ENCODE measurements at places on chromosomes 5 and 9.
A peak's percentile ranks its signal among the peaks of the same experiment; 100 is the strongest.

- DNase-seq: no peak
Observed at GRCh38 chr5:172180936-172181335, 7.1 kb downstream of the STK10 start.

DNA sequence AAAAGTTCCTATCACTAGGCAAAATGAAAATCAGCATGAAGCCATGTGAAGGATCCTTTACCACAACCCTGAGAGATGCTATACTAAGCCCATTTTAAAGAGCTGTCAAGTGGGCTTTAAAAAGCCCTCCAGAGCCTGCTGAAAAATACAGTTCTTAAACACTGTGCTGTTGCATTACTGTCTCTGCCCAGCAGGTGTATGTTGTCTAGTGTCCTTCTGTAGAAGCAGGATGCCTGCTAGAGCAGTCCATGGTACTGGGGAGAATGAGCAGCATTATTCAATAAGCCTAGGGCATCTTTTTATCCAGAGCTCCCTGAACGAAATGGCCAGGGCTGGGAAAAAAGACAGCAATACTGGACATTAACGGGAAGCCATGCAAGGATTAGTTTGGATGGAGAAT, 126.2 kb upstream of the PLCXD3 start:
- peak; percentile 4 for DNase-seq

GRCh38 chr5:178106556-178107239, 6.6 kb upstream of the N4BP3 start:
- DNase-seq: no peak

DNA sequence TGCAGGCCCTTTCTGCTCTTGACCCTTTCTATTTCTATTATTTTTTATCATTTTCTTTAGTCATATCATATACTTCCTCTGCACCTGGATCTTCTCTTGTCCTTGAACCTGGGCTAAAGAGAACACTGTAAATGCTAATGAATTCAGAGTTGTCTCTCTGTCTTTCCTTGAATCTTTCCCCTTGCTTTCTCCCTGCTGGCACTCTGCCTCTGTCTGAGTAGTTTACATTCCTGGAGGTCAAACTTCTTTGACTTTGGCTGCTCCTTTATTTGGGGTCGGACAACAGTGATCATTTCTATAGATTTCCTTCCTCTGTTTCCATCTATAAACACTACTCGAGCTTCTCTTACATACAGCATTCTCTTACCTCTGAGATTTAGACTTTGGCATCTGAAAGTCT, 47.1 kb downstream of the IZUMO3 start:
- DNase-seq: no peak

DNA sequence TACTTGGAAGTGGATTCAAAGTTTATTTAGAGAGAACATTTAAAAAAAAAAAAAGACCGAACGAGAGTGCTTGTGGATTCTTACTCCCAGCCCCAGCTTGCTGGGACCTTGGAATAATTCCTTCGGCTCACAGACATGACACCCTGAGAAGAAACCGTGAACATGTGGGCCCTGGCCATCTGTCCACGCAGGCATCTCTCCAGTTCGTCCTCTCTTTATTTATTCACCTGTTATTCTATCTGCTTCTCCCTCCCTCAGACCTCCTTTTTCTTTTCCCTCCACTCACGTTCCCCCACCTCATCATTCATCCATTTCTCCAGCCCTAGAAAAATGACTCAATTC, 93.7 kb upstream of the PHYKPL start:
- no peak for DNase-seq

- DNase-seq: no peak
Observed at GRCh38 chr5:1276930-1277329, 17.9 kb downstream of the TERT start.

DNA sequence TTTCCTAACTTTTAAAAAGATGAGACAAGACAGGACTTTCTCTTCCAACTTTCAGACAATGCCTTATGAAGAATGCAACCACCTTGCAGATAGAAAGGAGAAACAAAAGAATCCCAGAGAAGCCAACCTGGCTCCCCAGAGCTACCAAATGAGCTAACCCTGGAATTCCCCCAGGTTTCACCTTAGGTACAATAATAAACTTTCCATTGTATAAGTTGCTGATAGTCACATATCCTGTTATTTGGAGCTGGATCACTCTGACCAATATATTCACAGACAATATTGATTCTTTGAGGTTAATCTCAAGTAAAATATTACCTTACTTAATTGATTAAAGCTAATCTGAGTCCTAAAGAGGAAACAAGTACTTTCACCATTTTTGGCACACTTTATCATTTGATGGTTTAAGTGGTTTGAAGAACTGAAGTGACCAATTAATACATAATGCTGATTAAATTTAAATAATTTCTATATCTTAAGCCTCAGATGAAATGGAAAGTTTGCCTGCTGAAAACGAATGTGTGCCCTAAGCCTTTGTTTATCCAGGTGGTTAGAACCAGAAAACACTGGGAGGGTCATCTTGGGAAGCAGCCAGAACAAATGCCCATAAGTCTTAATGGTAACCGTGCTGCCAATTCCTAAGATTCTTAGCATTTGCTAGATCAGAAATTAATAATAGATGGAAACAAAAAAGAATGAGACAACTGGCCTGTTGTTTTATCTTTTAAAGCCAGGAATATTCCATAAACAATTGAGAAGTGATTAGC, 159.6 kb upstream of the SLC12A2 start:
- peak; percentile 46 for DNase-seq

DNA sequence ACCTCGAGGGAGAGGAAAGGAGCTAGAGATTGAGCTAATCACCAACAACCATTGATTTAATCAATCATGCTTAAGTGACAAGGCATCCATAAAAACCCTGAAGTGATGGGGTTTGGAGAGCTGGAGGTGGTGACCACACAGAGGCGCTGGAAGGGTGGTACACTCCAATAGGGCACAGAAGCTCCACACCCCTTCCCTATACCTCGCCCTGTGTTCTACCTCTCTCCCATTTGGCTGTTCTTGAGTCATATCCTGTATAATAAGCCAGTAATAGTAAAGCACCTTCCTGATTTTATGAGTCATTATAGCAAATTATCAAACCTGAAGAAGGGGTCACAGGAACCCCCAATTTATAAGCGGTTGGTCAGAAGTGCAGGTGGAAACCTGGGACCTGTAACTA, 18.3 kb downstream of the ACTL7B start:
- DNase-seq: no peak

DNA sequence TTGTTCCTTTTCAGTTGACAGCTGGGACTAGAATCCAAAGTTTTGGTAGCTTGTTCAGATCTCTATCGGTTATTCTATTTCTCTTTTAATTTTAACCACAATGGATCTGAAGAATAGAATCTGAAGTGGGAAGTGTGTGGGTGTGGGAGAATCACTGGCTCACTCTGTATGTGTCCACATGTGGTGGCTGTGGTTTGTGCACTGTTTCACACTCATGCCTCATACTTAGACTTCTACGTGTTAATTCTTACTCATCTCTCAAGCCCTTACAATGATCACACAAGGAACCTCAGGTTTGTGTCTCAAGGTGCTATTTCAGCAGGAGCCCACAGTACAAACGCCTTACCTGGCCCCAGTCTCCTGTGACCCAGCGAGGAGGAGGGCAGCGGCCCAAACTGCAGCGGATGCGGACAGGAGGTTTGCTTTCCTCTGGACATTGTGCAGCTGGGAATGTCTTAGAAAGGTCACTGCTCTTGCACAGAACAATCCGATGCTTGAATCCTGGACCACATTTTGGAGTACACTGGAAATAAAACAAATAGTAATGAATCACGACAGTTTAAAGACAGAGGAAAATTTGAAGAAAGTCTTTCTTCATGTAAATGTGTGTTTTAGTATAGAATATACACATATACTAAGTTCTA, 309.1 kb downstream of the ADAMTS6 start:
- peak; percentile 87 for DNase-seq

- DNase-seq: peak; percentile 69
Observed at GRCh38 chr5:80592105-80592504, 22.0 kb upstream of the ANKRD34B start.

DNA sequence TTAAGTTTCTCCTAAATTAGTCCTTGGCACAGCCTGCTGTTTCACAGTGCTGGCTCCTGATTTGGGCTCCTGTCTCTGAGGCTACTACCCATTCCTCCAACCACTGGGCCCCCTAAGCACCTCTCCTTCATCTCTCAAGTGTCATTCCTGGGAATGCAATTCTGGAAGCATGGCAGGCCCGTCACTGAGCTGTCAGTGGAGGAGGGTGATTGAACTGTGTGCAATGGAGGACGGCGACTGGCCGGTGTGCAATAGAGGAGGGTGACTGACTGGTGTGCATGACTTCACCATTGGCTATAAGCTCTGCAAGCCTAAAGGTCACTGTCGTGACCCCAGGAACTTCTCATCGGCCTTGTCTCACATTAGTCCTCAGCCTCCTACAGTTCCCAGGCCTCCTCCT, 12.4 kb upstream of the IL17B start:
- no peak for DNase-seq

DNA sequence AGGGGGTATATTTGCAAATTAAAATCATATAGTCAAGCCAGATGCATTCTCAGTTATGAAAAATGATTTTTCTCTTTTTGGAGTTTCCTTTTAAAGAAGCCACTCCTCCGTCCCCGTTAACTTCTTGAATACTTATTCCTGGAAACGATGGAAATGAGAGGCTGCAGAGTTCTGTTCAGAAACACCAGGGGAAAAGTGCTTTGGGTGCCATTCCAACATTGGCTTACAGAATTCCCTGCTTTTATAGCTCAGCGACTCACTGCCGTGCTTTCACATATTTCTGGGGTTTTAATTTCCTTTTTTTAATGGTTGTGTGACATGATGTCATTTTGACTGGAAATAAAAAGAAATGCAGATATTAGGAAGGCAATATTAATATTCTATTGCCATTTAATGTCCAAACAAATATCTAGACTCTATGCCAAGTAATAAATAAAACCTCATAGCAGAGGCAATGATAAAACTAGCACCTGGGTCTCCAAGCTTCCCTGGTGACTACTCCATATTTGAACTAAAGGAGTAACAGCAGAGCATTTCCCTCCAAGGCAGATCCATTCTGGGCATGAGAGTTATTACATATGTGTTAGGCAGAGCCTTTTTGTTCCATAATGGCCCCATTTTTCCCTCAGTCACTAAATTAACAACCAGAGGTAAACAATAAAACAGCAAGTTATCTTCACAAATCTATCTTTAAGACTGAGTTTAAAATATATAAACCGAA, 363.4 kb downstream of the EBF1 start:
- DNase-seq: no peak

GRCh38 chr5:179612577-179613459, 10.7 kb downstream of the HNRNPH1 start:
- no peak for DNase-seq

- DNase-seq: no peak
Observed at GRCh38 chr5:177474846-177475562, 1.6 kb upstream of the DBN1 start.

- peak; percentile 79 for DNase-seq
Observed at GRCh38 chr9:36163049-36163785, 6.0 kb upstream of the CCIN start.

DNA sequence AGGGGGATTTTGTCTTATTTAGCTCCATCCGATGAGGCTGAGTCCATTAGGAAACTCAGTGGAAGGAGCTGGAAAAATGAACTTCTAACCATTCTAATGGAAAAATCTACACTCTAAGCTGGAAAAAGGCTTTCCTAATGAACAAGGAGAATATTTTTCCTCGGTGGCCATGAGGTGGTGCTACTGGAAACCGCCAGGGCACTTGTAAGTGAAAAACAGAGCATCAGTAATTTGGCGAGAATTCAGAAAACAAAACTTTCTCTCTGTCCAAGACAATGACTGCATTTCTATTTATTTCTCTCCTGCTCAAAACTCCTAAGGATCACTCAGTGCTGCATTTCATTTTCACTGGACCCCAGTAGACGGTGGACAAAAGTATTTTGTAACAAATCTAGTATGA, 237.6 kb downstream of the TENT4A start:
- no peak for DNase-seq

DNA sequence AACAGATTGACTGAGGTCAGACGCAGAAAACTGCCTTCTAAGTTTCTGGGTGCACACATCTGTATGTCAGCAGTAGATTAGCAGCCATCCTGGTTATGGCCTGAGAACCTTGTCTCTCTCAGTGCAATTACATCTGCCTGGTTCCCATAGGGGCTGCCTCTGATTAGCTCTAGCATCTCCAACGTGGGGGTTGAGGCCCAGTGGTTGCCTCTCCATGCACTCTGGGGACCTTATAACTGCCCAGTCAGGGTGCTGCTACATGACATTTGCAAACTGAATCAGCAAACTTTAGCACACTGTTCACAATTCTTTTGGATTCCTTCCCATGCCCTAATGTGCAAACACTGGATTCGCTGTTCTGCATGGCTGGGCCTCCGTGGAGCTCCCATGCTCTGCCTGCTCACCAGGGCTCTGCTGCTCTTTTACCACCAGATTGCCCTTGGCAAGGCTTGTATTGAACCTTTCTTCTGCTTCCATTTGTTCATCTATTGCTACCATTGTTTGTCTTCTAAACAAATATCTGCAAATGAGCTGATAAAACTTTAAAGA, 36.2 kb downstream of the SNX18 start:
- peak; percentile 76 for DNase-seq

GRCh38 chr9:24189986-24190385, 355.7 kb downstream of the IZUMO3 start:
- DNase-seq: no peak

Measured in renal cortical epithelial cell (primary cell).